ENCODE measurements at places on chromosomes 2 and 18.

- DNase-seq, result peak; percentile 59
These were observed 37.9 kb downstream of the MRPL35 start for GRCh38 chr2:86237172-86237571.

DNA sequence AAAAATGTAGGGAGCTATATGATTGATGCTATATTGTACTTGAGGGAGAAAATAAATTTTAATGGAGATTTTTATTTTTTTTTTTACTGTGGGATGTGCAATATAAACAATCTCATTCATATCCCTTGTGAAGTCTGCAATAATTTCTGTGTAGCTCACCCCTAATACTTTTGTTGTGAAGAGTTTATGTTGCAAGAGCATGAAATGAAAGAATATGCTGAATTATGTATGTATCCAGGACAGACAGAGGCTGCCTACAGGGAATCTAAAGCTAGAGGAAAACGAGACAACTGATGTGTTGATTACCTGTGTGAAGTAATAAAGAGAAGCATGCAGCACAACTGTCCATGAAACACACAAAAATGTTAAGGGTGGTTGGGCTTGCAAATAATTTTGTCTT is 643.3 kb downstream of the DCDC2C start:
- no peak for DNase-seq

- DNase-seq, result no peak
These were observed 13.5 kb downstream of the ZFP36L2 start for GRCh38 chr2:43212931-43213330.

- no peak for DNase-seq
These were observed 315.9 kb upstream of the ZEB2 start for GRCh38 chr2:144835634-144836350.

- no peak for DNase-seq
These were observed 58.6 kb downstream of the SMCHD1 start for GRCh38 chr18:2714140-2714539.

DNA sequence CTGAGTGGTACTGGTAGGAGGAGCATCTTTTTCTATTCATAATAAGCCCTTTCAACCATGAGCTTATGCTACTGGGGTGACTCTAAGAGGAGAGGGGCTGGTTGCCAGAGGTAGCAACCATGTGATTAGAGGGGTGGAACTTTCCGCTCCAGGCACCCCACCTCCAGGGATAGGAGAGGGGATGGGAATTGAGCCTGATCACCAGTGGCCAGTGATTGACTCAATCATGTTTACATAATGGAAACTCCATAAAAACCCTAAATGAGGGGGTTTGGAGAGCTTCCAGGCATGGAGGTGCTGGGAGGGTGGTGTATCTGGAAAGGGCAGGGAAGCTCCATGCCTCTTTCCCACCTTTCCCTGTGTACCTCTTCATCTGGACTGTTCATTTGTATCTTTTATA is 46.6 kb upstream of the RHOB start:
- DNase-seq, result no peak

DNA sequence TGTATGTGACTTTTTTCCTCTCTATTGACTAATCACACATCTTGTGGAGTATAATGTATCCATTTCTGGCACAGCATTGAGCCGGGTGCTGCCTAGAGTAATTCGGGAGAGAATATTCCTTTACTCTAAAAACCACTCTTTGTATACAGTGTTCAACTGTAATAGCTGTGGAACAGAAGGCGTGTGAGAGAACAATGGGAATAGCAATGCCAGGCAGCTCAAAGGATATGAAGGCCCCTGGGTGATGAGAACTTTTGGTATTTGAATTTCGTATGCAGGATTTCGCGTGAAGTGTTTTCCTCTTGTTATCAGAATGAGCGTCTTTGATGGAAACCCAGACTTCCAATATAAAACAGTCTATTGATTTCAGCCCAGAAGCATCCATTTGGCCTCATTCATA is 84.6 kb upstream of the MAP3K20 start:
- no peak for DNase-seq

DNA sequence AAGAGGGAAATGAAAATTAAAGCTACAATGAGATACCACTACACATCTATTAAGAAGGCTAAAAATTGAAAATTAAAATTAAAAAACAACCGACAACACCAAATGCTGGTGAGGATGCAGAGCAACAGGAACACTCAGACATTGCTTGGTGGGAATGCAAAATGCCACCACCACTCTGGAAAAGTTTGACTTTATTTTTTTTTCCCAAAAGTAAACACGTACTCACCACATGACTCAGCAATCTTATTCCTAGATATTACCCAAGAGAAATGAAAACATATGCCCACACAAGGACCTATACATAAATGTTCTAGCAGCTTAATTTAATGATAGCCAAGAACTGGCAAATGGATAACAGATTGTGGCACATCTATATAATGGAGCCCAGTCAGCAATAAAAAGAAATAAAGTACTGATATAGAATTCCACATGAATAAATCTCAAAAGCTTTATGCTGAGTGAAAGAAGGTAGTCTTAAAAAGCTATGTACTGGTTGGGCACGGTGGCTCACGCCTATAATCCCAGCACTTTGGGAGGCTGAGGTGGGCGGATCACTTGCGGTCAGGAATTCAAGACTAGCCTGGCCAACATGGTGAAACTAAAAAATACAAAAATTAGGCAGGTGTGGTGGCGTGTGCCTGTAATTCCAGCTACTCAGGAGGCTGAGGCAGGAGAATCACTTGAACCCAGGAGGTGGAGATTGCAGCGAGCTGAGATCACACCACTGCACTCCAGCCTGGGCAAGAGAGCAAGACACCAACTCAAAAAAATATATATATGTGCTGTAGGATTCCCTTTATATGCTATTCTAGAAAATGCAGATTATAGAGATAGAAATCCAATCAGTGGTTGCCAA is 4.2 kb upstream of the PROC start:
- no peak for DNase-seq

DNA sequence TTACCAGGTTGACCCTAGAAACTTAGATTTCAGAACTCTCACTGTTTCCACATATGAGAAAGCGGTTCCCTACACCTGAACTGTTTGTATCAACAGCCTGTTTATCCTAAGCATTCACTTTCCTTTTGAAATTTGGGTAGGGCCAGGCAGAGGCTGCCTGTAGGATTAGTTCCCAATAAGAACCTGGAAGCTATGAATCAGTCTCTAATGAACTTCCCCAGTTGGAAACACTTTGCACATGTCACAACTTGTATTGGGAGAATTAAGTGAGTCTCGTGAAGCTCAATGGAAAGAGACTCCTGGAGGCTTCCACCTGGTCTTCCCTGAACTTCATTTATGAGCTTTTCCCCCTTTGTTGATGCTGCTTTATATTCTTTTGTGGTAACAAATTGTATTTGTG is 486.6 kb upstream of the HS6ST1 start:
- no peak for DNase-seq

GRCh38 chr2:60954139-60954538 is 63.4 kb upstream of the PEX13 start:
- DNase-seq, result no peak

- peak; percentile 23 for DNase-seq
These were observed 12.1 kb upstream of the ERCC3 start for GRCh38 chr2:127305990-127306585.

- no peak for DNase-seq
These were observed 1.2 kb downstream of the PJVK start for GRCh38 chr2:178452334-178452733.

- DNase-seq, result no peak
These were observed 150.6 kb downstream of the HRH4 start for GRCh38 chr18:24611075-24611474.

- no peak for DNase-seq
These were observed 123.5 kb downstream of the MYO5B start for GRCh38 chr18:50071397-50071796.

DNA sequence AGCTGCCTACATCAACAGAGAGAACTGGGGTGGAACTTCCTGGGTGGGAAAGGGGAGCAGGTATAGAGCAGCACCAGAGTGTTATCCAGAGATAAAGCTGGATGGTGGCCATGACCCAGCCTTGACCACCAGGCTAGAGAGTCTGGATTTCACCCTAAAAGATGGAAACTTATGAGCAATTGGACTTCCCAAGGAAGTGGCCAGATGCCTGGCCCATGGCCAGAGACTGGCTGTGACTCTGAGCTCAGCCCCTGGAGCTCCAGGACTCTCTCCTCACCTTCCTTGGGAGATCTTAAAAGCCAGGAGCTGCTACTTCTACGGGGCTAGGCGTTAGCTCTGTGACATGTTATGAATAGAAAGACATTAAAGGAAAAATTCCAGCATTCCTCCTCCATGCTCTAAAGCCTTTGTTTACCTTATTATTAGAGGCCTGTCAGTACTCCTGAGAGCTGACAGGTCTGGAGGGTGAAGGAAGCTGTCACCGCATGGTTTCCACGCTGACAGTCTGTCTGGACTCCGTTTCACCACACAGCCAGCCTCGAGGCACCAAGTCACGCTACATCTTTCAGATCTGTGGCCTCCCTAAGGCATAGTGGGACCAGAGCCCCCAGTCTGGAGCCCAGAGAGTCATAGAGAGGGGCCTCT is 260.0 kb upstream of the SIX2 start:
- DNase-seq, result no peak

DNA sequence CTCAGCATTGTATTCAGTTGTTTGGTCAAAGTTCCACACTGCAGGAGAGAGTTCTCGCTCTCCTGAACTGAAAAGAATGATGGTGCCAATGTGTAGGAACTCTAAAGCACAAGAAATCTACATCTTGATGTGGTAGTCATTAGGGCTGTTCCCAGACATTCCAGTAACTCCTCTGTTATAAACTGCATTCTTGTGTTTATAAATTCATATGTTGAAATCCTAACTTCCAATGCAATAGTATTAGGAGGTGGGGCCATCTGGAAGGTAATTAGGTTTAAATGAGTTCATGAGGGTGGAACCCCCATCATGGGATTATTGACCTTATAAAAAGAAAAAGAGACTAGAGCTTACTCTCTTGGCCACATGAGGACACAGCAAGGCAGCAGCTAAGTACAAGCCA is 239.6 kb downstream of the CDH20 start:
- DNase-seq, result no peak

DNA sequence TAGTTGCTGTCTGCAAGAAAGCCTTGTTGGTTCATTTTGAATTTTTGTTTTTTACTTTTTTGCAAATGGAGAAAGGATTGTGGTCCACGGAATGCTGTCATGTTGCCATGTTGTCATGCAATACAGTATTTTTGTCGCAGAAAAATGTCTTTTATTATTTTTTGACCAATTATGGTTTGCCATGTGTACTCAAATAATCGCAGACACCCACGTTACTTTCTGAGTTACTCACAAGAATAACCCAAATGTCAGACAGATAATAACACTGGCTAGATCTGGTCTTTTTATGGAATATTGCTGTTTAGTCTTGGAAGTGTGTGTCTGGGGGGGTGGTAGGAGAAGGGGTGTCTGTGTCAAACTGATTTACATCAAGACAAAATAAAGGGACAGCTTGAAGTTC is 188.9 kb downstream of the LTBP1 start:
- DNase-seq, result no peak

DNA sequence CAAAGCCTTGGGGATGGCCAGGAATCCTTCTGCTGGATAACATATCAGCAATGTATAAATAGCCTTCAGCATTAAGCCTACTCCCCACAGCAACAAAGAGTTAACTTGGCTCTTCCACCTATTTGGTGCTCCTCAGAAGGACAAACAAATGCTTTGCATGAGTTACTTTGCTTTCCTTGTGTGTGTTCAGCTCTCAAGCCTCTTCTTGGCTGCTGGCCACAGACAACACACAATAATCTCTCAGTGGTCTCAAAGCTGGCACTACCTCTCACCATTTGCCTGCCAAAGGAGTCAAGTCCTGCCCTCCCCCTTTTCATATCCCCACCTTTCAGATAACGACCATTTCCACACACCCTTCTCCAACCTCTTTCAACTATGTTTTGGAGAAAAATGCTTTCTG is 17.5 kb downstream of the FTCDNL1 start:
- DNase-seq, result no peak

- peak; percentile 21 for DNase-seq
These were observed 348.7 kb upstream of the GALNT5 start for GRCh38 chr2:156908825-156909224.

GRCh38 chr2:197248623-197249022 is 62.0 kb downstream of the ANKRD44 start:
- DNase-seq, result peak; percentile 68

DNA sequence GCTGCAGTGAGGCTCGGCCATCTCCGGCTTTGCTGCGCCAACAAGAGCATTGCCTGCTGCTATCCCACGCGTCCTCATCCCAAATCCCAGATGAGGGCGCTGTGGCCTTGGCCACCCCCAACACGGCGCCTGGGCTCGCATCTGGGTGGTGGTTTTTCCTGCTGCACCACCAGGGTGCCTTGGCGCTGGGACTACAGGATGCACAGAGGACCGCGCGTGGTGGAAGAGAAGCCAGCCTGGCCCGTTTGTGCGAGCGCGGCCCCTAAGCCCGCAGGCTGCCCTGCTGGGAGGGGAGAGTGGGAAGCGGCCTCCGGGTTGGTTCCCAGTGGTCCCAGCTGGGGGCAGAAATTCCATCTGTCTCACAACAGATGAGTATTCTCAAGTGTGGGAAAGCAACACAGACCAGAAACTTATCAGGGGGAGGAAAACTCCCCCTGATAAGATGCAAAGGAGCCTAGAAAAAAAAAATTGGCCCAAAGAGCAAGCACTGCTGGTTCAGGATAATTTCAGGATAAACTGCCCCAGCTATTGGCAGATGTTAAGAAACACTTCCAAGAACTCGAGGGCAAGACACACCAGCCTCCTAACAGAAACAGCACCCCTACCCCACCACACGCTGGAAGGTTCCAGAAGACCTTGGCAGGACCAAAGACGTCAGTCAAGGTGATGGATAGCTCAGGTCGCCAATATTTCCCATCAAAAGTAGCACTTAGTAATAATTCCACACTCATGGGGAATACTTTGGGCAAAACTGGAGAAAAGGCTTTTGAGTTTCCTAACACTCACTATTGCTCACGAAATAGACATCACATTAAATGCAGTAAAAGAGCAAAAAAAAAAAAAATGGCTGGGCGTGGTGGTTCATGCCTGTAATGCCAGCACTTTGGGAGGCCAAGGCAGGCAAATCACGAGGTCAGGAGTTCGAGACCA is 152.1 kb downstream of the PXDN start:
- DNase-seq, result no peak

- peak; percentile 17 for DNase-seq
These were observed 20.3 kb downstream of the SPOPL start for GRCh38 chr2:138521821-138522220.

GRCh38 chr18:51385270-51385669 is 187.8 kb upstream of the MEX3C start:
- DNase-seq, result no peak
